ENCODE measurements at places on chromosomes 11 and 22.

DNA sequence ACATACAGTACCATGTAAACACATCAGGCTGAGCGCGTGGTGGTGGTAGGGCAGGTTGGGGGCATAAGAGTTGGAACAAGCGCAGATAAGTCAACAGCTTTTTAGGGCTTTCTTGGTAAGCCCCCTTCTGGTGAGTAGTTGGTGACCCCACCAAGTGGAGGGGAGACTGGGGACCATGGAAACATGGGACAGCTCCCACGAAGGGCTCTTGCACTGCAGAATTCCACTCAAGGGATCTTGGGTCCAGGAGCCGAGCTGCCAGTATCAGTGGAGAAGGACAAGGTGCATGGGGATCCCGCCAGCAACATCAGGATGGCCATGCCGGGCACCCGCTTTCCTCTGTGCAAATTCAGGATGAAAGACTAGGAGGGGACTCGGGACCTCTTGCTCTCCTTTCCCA lies 6.2 kb upstream of the APOA1 start:
- DNase-seq = no peak
- H3K27me3 ChIP-seq = no peaks in the 10 kb centered on the region
- no peak overlapping the region for H3K27ac ChIP-seq
- H3K4me3 ChIP-seq = no peak overlapping the region
- H3K36me3 ChIP-seq = peaks cover 16% of the 10 kb centered on the region

DNA sequence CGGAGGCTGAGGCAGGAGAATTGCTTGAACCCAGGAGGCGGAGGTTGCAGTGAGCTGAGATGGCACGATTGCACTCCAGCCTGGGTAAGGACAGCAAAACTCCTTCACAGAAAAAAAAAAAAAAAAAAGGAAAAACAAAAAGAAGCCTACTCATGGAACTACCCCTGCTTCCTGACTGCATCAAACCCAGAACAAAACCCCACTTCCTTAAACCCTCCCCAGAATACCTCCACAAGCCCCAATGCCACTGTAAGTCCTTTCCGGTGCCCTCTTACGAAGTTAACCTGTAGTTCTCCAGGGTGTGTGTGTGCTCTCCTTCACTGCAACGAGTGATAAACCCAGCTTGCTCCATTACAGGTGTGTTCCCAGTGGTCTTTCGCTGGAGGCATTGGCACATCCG lies 8.6 kb upstream of the TOLLIP start:
- H3K36me3 ChIP-seq = peaks cover 4% of the 10 kb centered on the region
- DNase-seq = no peak
- H3K27ac ChIP-seq = no peak overlapping the region
- peaks cover 10% of the 10 kb centered on the region for H3K4me1 ChIP-seq
- no peaks in the 10 kb centered on the region for H3K27me3 ChIP-seq
- H3K4me3 ChIP-seq = no peak overlapping the region

- no peaks in the 10 kb centered on the region for H3K4me1 ChIP-seq
- no peak overlapping the region for H3K27ac ChIP-seq
- no peak overlapping the region for H3K4me3 ChIP-seq
- no peaks in the 10 kb centered on the region for H3K36me3 ChIP-seq
- no peak for DNase-seq
- no peaks in the 10 kb centered on the region for H3K27me3 ChIP-seq
These were observed 20.4 kb downstream of the CCDC81 start for GRCh38 chr11:86395061-86395551.

GRCh38 chr11:61976813-61977475 lies 9.5 kb upstream of the FTH1 start:
- H3K27ac ChIP-seq = no peak overlapping the region
- no peak for DNase-seq
- no peaks in the 10 kb centered on the region for H3K36me3 ChIP-seq
- H3K27me3 ChIP-seq = no peaks in the 10 kb centered on the region

GRCh38 chr11:116657842-116658825 lies 114.7 kb downstream of the BUD13 start:
- no peaks in the 10 kb centered on the region for H3K36me3 ChIP-seq
- no peaks in the 10 kb centered on the region for H3K4me1 ChIP-seq
- DNase-seq = no peak

GRCh38 chr11:19199771-19200170 lies 2.0 kb downstream of the CSRP3 start:
- peaks cover 5% of the 10 kb centered on the region for H3K27me3 ChIP-seq
- H3K4me1 ChIP-seq = no peaks in the 10 kb centered on the region

DNA sequence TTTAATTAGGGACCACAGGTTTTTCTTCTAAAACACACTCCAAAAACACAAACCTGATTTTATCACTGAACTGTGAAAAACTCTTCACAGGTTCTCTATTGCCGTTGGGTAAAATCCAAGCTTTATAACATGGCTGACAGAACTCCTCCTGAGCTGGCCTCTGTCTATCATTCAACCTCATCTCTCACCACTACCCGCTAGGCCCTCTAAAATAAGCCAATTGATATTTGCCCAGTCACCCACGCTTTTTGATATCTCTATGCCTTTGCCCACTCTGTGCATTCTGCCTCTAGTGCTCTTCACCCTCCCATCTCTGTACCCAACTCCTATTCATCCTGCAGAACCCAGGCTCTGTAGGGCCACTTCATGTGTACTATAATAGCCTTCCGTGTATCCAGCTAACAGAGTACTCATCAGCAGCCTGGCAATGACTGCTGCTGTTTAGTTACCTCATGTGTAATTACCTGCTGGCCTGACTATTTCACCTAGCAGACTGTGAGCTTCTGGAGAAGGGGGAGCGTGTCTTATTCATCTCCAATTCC lies 1.1 kb upstream of the CNGA4 start:
- DNase-seq = no peak
- no peaks in the 10 kb centered on the region for H3K36me3 ChIP-seq
- no peak overlapping the region for H3K27ac ChIP-seq
- no peak overlapping the region for H3K4me3 ChIP-seq
- peaks cover 20% of the 10 kb centered on the region for H3K4me1 ChIP-seq
- peaks cover 4% of the 10 kb centered on the region for H3K27me3 ChIP-seq

GRCh38 chr11:70021586-70021985 lies 56.5 kb upstream of the ANO1 start:
- H3K4me3 ChIP-seq = no peak overlapping the region
- no peaks in the 10 kb centered on the region for H3K4me1 ChIP-seq
- H3K27ac ChIP-seq = no peak overlapping the region
- peaks cover 8% of the 10 kb centered on the region for H3K27me3 ChIP-seq

- H3K4me3 ChIP-seq = no peak overlapping the region
- DNase-seq = no peak
- no peak overlapping the region for H3K27ac ChIP-seq
- H3K4me1 ChIP-seq = no peaks in the 10 kb centered on the region
- no peaks in the 10 kb centered on the region for H3K36me3 ChIP-seq
- H3K27me3 ChIP-seq = no peaks in the 10 kb centered on the region
These were observed 866.8 kb upstream of the TENM4 start for GRCh38 chr11:80307676-80308075.

DNA sequence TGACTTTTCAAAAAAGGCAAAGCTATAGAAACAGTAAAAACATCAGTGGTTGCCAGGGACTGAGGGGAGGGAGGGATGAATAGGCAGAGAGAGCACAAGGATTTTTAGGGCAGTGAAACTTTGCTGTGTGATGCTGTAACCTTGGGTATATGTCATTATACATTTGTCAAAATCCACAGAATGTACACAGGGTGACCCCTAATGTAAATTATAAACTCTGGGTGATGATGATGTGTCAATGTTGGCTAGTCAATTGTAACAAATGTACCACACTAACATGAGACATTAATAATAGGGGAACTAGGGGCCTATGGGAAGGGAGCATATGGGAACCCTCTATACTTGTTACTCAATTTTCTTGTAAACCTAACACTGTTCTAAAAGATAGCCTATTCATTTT lies 24.8 kb downstream of the RIBC2 start:
- H3K27me3 ChIP-seq = peaks cover 2% of the 10 kb centered on the region
- DNase-seq = no peak
- no peak overlapping the region for H3K4me3 ChIP-seq
- no peak overlapping the region for H3K27ac ChIP-seq
- H3K4me1 ChIP-seq = peaks cover 21% of the 10 kb centered on the region
